ENCODE measurements at places on chromosomes 6 and 20. TPM values are rescaled to one million over a fixed set of nuclear protein-coding genes. Genes with fewer than 3 reads are reported as not detected.

- no peaks in the 10 kb centered on the region for H3K36me3 ChIP-seq
- no peak overlapping the region for H3K27ac ChIP-seq
- peak; percentile 70 for DNase-seq
- H3K4me1 ChIP-seq: no peaks in the 10 kb centered on the region
- no peaks in the 10 kb centered on the region for H3K27me3 ChIP-seq
- no peak overlapping the region for H3K4me3 ChIP-seq
Observed at GRCh38 chr6:105967917-105968602, 118.1 kb upstream of the PRDM1 start.

DNA sequence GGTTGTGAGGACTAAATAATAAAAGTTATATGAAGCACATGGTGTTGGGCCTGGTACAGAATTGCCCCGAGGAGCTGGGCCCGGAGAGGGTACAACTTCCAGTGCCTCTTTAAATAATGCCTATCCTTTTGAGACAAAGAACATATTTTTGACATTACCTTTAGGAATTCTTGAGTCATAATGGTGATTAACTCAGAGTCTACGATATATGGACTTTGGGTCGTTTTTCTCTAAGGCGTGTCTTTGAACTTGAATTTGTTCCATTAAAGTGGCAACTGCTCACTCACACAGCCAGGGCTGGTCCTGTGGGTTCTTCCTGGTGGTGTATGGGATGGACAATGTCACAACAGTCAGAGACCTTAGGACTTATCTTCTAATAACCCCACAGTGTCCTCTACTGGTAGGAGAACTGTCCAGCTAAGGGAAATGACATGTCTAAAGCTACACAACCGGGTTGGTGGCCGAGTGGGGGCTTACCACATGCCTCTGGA is 106.5 kb downstream of the CDC5L start:
- H3K36me3 ChIP-seq: no peaks in the 10 kb centered on the region
- no peaks in the 10 kb centered on the region for H3K27me3 ChIP-seq
- H3K4me3 ChIP-seq: 0 out of 2 replicates have a peak overlapping the region, but pooled peaks have one; percentile 20
- H3K27ac ChIP-seq: peak overlapping the region; percentile 79
- peaks cover 34% of the 10 kb centered on the region for H3K4me1 ChIP-seq
- peak; percentile 91 for DNase-seq

GRCh38 chr6:287489-287860 is 4.8 kb upstream of the DUSP22 start:
- no peak overlapping the region for H3K4me3 ChIP-seq
- H3K36me3 ChIP-seq: no peaks in the 10 kb centered on the region
- peak; percentile 23 for DNase-seq
- H3K4me1 ChIP-seq: peaks cover 6% of the 10 kb centered on the region
- H3K27ac ChIP-seq: no peak overlapping the region

GRCh38 chr6:24614043-24614420 is 32.0 kb downstream of the KIAA0319 start:
- H3K27ac ChIP-seq: no peak overlapping the region
- peaks cover 13% of the 10 kb centered on the region for H3K27me3 ChIP-seq
- H3K4me3 ChIP-seq: no peak overlapping the region
- no peaks in the 10 kb centered on the region for H3K36me3 ChIP-seq
- DNase-seq: no peak

DNA sequence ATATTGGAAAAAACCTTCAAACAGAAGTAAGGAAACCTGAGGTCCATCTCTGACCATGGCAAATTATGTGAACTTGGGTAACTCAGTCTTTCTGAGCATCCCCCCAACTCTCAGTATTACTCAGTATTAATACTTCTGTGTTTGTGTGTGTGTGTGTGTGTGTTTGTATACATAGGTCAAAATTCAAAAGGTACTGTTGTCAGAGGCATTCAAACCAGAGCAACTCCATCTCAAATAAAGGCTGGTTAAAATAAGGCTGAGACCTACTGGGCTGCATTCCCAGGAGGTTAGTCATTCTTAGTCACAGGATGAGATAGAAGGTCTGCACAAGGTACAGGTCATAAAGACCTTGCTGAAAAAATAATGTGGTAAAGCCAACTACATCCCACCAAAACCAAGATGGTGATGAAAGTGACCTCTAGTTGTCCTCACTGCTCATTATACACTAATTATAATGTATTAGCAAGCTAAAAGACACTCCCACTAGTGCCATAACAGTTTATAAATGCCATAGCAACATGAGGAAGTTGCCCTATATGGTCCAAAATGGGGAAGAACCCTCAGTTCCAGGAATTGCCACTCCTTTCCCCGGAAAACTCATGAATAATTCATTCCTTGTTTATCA is 33.3 kb upstream of the SLC22A16 start:
- H3K27ac ChIP-seq: no peak overlapping the region
- peaks cover 54% of the 10 kb centered on the region for H3K27me3 ChIP-seq
- H3K36me3 ChIP-seq: no peaks in the 10 kb centered on the region
- H3K4me3 ChIP-seq: no peak overlapping the region
- DNase-seq: peak; percentile 71

- H3K4me3 ChIP-seq: no peak overlapping the region
- H3K36me3 ChIP-seq: no peaks in the 10 kb centered on the region
- peak; percentile 58 for DNase-seq
- no peaks in the 10 kb centered on the region for H3K27me3 ChIP-seq
- H3K4me1 ChIP-seq: peaks cover 9% of the 10 kb centered on the region
- H3K27ac ChIP-seq: no peak overlapping the region
Observed at GRCh38 chr20:25573288-25574251, 11.8 kb downstream of the NINL start.

GRCh38 chr6:131524695-131525336 is 48.2 kb upstream of the ARG1 start:
- no peak overlapping the region for H3K27ac ChIP-seq
- no peak for DNase-seq
- no peaks in the 10 kb centered on the region for H3K4me1 ChIP-seq
- H3K27me3 ChIP-seq: no peaks in the 10 kb centered on the region
- no peak overlapping the region for H3K4me3 ChIP-seq
- no peaks in the 10 kb centered on the region for H3K36me3 ChIP-seq

DNA sequence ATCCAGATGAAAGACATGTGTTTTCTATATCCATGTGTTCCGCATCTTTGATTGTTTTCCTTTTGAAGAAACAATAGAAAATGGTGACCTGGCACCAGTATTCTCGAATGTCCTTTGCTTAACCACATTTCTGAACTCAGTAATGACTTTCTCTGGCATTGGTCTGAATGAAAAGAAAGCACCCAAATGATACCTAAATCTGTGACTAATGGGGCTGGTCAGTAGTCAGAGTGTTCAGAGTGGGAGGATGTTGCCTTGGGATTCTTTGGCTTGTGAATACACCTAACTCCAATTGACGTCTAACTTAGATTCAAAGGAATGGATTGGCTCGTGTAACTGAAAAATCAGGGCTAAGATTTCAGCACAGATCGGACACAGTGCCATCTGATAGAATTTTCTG is 27.1 kb downstream of the PARD6B start:
- H3K36me3 ChIP-seq: no peaks in the 10 kb centered on the region
- H3K27me3 ChIP-seq: no peaks in the 10 kb centered on the region
- H3K4me3 ChIP-seq: no peak overlapping the region
- DNase-seq: peak; percentile 77
- H3K4me1 ChIP-seq: peaks cover 30% of the 10 kb centered on the region
- H3K27ac ChIP-seq: no peak overlapping the region

- H3K4me3 ChIP-seq: no peak overlapping the region
- H3K4me1 ChIP-seq: no peaks in the 10 kb centered on the region
- no peaks in the 10 kb centered on the region for H3K36me3 ChIP-seq
- DNase-seq: no peak
Observed at GRCh38 chr6:168864541-168865460, 388.8 kb downstream of the THBS2 start.

DNA sequence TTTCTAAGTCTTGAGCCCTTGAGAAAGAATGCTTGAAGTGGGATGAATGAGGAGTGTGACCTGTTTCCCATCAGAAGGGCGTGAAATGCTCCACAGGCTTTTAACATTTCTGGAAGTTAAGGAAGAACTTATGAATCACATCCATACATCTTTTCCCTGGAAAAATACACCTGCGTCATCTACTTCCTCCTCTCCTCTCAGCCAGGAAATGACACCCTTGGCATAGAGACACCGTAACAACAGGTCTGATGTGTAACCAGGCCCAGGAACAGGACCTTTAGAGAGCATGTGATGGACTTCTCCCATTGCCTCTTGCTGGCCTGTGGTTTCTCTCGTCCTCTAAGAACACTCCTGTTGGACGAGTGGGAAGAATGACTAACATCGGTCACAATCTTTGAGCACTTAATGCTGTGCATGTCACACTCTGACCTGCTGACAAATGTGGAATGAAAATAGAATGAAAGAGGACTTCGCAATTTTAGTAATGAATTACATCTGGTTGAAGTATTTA is 28.5 kb upstream of the CITED2 start:
- DNase-seq: peak; percentile 95
- H3K4me3 ChIP-seq: 0 out of 2 replicates have a peak overlapping the region, but pooled peaks have one; percentile 15
- peak overlapping the region; percentile 84 for H3K27ac ChIP-seq
- no peaks in the 10 kb centered on the region for H3K36me3 ChIP-seq
- peaks cover 37% of the 10 kb centered on the region for H3K4me1 ChIP-seq

DNA sequence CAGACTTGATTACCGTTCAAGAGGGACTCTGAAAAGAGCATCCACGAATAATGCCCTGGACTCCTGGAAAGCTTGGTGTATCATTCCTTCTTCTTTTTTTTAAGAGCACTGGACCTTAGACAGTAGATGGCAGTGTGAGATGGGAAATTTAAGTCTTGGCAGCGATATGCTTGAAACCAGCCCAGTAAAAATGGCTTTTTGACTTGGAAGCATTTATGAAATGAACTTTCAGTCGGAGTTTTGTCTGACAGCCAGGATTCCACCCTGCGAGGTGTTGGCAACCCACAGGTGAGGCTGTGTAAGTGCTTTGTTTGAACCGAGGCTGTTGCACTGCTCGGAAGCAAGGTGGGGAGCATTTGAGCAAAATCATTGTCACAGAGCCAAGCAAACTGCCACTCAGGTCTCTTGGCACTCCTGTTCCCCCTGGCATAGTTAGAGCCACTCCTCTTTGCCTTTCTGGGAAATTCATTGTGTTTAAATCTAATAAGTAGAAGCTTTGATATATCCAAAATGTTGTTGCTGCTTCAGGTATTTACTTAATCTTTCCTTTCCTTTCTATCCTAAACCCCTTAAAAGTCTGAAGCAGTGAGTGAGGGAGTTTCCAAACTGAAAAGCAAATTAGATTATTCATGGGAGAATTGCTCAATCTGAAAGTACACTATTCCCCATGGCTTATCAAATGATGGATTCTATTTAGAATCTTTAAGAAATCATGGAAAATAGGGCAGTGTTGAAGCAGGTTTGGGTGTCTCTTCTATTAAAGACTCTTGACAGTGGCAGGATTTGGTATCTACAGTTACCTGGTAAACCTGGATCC is 272.8 kb upstream of the SLC35B3 start:
- no peaks in the 10 kb centered on the region for H3K36me3 ChIP-seq
- no peaks in the 10 kb centered on the region for H3K4me1 ChIP-seq
- no peak overlapping the region for H3K4me3 ChIP-seq
- DNase-seq: peak; percentile 29
- H3K27me3 ChIP-seq: no peaks in the 10 kb centered on the region
- H3K27ac ChIP-seq: no peak overlapping the region

GRCh38 chr6:148745926-148746325 is 904 bp upstream of the UST start:
- H3K36me3 ChIP-seq: no peaks in the 10 kb centered on the region
- peak overlapping the region; percentile 83 for H3K4me3 ChIP-seq
- no peaks in the 10 kb centered on the region for H3K27me3 ChIP-seq
- H3K27ac ChIP-seq: peak overlapping the region; percentile 79
- peaks cover 20% of the 10 kb centered on the region for H3K4me1 ChIP-seq
- peak; percentile 55 for DNase-seq

DNA sequence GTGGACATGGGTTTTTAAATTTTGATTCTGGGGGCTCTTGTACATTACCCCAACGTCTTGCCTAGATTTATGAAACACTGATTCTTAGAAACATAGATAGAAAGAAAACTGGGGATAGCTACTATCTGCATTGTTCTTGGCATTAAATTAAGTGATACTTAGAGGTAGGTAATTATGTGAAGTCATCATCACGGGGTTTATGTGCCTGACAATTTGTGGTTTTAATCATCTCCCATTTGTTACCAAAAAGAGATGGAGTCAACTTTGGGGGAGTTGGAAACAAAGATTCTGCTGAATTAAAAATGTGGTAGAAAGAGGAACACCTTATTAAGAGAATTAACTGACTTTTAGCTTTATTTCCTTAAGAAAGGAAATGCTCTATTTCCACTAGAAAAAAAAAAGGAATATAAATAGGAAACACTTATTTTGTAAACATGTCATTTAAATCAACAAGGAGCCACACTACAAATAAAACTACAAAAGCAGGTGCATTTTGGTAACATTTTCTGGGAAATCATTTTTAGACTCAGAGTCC is 5.6 kb downstream of the TNFAIP3 start:
- peaks cover 53% of the 10 kb centered on the region for H3K4me1 ChIP-seq
- peaks cover 16% of the 10 kb centered on the region for H3K36me3 ChIP-seq
- no peaks in the 10 kb centered on the region for H3K27me3 ChIP-seq
- H3K4me3 ChIP-seq: peak overlapping the region; percentile 60
- H3K27ac ChIP-seq: peak overlapping the region; percentile 51

DNA sequence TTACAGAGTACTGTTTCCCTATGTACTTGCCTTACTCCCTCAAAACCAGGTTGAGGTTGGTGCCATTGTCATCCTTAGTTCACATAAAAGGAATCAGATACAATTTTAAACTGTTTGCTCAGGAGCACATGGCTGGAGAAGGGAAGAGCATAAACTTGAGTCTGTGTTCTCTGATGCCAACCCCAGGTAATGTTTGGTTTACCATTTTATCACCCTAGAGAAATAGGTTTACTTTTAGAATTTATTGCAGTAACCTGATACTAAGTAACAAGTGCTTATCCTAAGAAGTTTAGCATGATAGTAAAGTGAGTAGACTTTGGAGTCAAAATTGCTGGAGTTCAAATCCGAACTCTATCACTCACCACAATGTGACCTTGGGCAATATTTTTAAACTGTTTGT is 86.3 kb downstream of the RFPL4B start:
- 0 out of 2 replicates have a peak, but pooled peaks cover 6% of the 10 kb centered on the region for H3K4me1 ChIP-seq
- H3K36me3 ChIP-seq: no peaks in the 10 kb centered on the region
- DNase-seq: no peak
- no peak overlapping the region for H3K27ac ChIP-seq

GRCh38 chr6:128606611-128607010 is 86.2 kb upstream of the PTPRK start:
- no peaks in the 10 kb centered on the region for H3K36me3 ChIP-seq
- no peak for DNase-seq
- peaks cover 10% of the 10 kb centered on the region for H3K4me1 ChIP-seq
- no peak overlapping the region for H3K27ac ChIP-seq
- no peak overlapping the region for H3K4me3 ChIP-seq

The HSPA12B gene
- not detected for total RNA-seq

The SRPK1 gene
- total RNA-seq: 19.0 TPM

The SLC44A4 gene
- not detected for total RNA-seq

The DST gene
- 411 TPM for total RNA-seq

The ACTL10 gene
- total RNA-seq: 3.4 TPM

The ARHGAP18 gene
- 25.3 TPM for total RNA-seq
